COR-L47 (cell line): ENCODE measurements at places on chromosomes 3 and 15.

- no peak for DNase-seq
Measured at GRCh38 chr3:64685800-64686445, 1.9 kb downstream of the ADAMTS9 start.

DNA sequence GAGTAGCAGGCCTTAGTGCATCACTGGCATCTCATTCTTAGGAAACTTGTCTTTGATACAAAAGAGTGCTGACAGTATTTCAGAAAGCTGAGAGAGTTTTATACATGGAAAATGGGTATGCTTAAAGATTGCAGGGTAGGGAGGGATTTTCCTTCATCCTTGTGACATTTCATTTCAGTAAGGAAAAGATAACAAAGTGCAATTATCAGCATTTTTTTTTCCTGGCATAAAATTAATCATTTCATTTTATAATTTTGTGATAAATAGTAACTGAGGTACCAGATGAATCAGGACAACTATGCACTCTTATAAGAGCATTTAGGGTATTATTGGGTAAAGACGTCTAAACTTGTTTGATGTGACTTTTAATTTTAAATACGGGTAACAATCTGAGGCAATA, 10.3 kb downstream of the KBTBD8 start:
- DNase-seq: no peak

- no peak for DNase-seq
Measured at GRCh38 chr3:54647721-54648120, 280.1 kb downstream of the LRTM1 start.

DNA sequence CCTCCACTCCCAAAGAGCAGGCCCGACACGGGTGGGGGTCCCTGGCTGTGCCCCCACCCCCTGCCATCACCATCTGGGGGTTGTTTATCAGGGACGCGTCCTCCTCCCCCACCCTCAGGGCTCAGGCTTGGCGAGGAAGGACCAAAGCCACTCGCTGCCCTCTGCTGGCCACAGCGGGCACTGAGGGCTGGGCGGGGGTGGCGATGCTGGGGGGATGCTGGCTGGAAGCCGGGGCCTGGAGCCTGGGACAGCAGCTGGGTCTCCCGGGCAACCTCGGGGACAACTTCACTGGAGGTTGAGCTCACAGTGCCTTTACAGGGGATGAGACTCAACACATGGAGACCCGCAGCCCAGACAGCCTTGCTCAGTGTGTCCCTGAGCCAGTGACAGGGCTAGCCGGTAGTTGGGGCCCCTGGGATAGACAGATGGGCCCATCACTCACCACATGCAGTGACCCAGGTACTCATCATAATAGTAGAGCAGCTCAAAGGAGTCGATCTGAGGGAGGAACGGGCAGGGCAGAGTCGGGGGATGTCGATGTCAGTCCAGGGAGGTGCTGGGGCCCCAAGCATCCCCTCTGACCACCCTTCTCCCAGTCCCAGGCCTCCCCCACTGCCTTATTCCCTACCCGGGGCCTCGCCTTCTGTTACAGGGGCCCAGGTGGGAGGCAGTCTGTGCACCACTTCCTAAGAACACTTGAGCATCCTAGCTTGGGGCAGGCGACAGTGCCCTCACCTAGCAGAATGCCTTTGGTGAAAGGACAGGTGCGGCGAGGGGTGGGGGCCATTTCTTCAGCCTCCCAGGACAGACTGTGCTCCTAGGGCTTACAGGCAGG, 5.9 kb upstream of the CALML4 start:
- peak; percentile 40 for DNase-seq

DNA sequence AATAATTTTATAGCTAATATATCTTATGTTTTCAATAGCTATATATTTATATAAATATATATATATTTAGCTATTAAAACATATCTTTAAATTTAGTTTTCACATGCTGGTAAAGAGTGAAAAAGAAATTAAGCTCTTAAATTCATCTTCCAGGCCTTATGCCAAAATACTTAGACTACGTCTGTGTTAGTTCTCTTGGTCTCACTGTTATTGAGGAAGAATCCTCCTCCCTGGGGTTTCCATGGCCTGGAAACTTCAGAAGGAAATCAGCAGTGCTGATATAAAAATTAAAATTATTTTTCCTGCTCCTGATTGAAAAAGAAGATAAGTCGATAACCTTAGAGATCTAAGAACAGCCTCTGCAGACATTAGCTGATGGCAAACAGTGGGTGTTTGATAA, 225.1 kb upstream of the LMCD1 start:
- no peak for DNase-seq
